ENCODE measurements at places on chromosomes 3 and 15. TPM values are rescaled to one million over a fixed set of nuclear protein-coding genes. Genes with fewer than 3 reads are reported as not detected.

The DLL4 gene
- total RNA-seq, result 0.39 TPM

The CCDC9B gene
- total RNA-seq, result 21.6 TPM

The MUSTN1 gene
- 6.2 TPM for total RNA-seq

DNA sequence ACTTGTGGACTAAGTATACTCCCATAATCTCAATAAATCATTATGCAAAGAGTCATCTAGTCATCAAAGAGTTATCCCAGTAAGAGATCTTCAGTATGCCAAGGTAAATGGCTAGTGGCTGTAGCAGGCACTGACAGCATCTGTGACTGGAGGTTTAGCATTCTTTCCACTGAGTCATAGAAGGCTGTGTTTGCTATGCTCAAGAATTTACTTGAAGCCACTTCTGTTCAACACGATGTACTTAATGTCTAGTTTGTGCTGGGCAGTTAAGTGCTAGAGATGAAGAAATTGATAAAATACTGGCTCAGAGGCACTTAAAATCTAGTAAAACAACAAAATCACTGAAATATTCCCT, 13.0 kb downstream of the ZBED2 start:
- no peak for DNase-seq

- no peak for DNase-seq
Observed at GRCh38 chr15:98503970-98504369, 144.4 kb upstream of the IGF1R start.

GRCh38 chr3:142931222-142931621, 32.3 kb downstream of the PAQR9 start:
- DNase-seq, result no peak

- DNase-seq, result no peak
Observed at GRCh38 chr3:32413845-32414521, 22.3 kb downstream of the CMTM7 start.

DNA sequence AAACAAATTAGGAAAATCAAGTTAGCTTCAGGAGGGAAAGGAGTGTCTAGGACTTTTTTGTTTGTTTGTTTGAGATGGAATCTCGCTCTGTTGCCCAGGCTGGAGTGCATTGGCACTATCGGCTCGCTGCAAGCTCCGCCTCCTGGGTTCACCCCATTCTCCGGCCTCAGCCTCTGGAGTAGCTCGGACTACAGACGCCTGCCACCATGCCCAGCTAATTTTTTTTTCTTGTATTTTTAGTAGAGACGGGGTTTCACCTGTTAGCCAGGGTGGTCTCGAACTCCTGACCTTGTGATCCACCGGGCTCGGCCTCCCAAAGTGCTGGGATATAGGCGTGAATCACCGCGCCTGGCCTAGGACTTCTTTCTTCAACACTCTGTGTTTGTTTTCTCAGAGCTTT, 171.1 kb downstream of the NLGN1 start:
- DNase-seq, result no peak

- no peak for DNase-seq
Observed at GRCh38 chr3:3705090-3705775, 94.0 kb upstream of the LRRN1 start.

DNA sequence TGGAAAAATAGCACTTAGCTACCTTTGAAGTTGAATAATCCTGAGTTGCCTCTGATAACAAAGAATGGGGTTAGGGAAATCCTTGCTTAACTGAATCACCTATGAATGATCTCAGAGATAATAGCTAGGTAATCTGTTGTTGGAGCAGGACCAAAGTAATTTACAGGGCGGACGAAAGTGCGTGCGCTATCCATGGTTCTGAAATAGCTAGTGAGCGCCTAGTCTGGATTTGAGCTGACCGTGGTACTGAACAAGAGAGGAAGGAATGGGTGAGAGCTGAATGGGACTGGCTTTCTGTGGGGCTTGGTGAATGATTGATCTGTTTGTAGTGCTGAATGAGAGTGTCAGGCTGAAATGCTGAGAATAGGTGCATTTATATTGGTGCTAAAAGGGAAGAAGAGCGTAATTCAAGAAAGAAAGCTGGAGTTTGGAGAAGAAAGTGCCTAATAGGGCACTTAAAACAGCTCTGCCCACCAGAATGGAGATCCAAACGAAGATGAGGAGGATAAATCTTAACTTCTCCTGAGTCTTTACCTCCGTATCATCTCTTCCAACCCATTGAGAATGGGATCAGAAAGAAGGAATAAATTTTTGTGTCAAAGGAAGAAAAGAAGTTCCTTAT, 10.1 kb downstream of the SCN10A start:
- DNase-seq, result no peak
